Fibroblast of skin of scalp (primary cell): ENCODE measurements at places on chromosomes 5 and 9.

- no peak for DNase-seq
Measured at GRCh38 chr9:107841076-107841475, 351.5 kb upstream of the KLF4 start.

DNA sequence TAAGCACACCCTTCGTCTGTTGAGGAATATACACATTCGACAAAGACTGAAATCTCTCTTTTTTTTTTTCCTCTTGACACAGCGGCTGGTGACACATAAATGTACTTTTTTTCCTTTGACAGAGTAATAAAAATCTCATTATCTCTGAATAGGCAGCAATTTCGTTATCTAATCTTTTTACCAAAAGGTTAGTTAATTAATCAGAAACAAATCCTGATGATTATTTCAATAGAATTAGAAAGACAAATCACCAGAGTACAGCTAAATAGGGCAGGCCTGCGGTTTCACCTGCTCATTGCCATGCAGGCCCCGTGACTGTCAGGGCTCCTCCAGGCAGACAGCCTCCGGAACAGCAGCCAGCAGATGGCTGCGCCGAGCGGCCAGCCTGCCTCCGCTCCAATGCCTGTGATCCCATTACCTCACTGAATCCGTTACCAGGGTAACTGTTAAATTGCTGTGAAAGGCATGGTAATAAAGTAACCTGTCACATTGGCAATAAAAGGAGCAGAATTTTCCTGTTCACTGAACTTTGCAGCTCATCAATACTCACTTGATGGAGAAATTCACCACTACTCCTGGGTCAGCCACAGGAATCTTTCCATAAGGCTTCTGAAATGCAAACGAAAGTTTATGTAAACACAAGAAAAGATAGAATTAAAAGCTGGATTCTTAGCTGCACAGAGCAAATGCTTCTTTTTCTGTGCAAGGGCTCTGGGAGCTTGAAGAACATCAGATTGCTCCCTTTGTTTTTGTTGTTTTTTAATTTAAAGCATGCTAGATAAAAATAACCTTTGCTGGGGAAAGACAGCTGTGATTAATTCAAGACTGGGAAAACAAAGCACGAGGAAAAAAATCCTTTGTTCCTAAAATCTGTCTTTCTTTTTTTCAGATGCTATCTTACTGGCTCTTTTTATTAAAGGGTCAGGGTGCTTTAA is 666.4 kb upstream of the ZNF608 start:
- peak; percentile 77 for DNase-seq

DNA sequence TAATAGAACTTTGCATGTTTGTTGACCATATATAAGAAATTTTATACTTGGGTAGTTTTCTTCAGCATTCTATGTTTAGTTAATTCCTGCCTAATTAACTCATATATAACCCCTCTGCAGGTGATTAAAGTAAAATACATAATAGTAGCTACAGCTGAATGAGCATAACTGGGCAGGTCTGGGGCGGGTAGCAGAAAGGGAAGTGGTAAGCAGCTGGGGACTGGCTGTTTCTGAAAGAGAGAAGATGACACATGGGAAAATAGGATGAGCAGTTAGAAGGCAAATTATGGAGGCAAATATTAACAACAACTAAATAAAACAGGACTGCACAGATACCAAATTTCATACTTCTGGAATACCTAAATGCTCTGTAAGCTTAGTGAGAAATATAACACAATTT is 128.1 kb downstream of the CPLANE1 start:
- DNase-seq = no peak

- DNase-seq = no peak
Measured at GRCh38 chr5:139078345-139078744, 119.8 kb downstream of the SIL1 start.

- no peak for DNase-seq
Measured at GRCh38 chr5:100493996-100494395, 41.2 kb upstream of the FAM174A start.

- DNase-seq = peak; percentile 11
Measured at GRCh38 chr5:62371409-62371808, 32.3 kb downstream of the DIMT1 start.
